ENCODE measurements at places on chromosomes 5 and 9. TPM values are rescaled to one million over a fixed set of nuclear protein-coding genes. Genes with fewer than 3 reads are reported as not detected.

IL5 gene
- 0.53 TPM for polyA plus RNA-seq

DNA sequence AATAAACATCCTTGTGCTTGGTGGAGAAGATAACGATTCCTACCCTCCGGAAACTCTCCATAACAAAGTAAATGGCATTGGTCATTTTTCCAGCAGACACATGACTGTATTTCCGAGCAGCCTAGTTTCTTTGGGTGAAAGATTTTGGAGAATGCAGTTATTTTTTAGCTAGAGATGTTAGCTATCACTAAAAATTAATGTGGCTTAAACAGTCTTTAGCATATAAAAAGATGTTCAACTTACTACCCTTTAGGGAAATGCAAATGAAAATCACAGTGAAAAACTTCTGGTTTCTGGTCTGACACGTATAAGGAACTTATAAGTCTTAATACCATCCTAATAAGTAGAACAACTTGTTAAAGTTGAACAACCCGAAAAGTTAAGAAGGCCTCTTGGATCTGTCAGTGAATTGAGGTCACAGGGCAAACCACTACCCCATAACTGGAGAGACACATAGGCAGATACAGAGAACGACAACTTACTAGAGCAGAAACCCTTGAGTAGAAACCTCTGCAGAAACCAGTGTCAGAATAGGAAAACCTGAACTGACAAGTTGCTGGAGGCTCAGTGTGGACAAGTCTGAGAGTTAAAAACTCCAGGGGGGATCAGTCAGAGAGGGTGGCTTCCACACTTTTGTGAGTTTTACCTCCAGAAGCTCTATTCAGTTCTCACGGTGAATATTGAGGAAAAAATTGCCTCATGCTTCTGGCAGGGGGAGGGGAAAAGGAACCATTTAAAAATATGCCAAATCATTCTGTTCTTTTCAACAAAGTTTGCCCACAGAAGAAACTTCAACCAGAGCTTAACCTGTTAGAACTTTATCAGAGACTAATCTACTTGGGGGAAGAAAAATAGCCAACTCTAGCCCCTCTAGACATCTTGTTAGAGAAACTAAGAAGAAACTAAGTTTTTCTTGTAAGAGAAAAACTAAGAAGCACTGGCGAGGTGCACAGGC, 325.2 kb upstream of the RPS23 start:
- DNase-seq, result no peak

PANK3 gene
- 78.6 TPM for polyA plus RNA-seq

LCN1 gene
- polyA plus RNA-seq, result not detected

SLF1 gene
- 20.1 TPM for polyA plus RNA-seq

DNA sequence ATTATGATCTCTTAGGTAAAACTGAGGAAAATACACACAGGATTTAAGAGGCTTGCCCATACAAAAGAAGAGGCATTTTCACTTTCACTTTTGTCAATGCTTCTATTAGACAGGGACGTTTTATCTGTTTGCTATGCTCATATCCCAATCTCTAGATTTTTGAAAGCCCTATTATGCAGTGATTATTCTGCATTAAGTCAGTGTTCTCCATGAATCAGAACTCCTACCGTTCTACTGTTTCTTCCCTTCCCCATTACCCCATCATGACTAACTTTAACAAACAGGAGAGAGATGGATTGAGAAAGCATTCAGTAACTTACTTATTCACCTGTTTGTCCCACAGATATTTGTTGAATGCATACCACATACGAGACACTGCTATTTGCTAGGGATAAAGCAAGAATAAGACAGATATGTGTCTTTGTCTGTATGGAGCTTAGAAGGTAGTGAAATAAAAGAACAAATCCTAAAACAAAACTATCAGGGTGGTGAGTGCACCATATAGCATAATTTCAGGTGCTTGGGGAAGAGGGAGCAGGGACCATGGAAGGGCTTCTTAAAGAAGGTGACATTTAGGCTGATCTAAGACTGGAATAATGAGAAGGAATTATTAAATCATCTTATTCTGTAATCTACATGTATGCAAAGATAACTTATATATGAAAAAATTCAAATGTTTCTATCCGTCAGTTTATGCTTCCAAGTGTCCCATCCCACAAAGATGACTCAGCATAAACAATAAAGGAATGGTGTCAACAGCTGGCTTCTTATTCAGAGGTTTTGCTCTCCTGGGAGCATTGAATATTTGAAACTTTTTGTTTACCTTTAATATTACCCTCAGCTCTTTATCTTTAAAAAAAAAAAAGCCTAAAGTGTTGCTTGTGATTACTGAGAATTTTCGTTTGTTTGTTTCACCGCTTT, 328.1 kb downstream of the HINT1 start:
- no peak for DNase-seq

IFNA21 gene
- polyA plus RNA-seq, result not detected

DNA sequence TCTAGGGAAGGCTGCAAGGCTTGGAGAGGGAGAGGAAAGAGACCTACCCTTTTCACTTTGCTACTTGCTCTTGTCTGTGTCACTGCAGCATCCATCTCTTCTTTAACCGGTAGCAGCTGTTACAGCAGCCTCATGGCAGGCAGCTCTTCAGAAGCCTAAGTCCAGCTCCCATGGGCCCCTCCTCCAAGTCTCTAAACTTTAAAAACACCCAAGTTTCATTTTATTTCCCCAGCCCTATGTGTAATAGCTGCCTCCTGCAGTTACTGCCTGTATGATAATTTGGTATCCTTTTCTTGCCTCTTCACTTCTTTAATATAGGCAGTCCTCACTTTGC, 313.1 kb upstream of the PIK3R1 start:
- no peak for DNase-seq

SLIT3 gene
- polyA plus RNA-seq, result 51.5 TPM

GRCh38 chr5:76280494-76280893, 122.6 kb upstream of the IQGAP2 start:
- DNase-seq, result no peak

GRCh38 chr5:142970440-142971030, 200.4 kb downstream of the ARHGAP26 start:
- no peak for DNase-seq

DNA sequence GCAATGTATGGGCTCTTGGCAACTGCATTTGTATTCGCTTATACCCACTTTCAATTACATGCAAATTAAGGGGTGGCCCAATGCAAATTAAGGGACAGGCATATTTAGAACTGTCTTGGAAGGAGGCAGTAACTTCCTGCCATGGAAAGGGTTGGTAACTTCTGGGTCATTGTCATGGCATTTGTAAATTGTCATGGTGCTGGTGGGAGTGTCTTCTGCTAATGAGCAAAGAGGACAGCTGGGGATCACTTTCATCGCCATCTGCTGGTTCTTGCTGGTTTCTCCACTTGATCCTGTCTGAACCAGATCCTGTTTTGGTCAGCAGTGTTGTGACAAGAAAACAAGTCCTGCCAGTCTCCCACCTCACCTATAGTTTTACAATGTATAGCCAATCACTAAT, 23.3 kb upstream of the UGT3A2 start:
- DNase-seq, result no peak

BAAT gene
- polyA plus RNA-seq, result 0.47 TPM

DNA sequence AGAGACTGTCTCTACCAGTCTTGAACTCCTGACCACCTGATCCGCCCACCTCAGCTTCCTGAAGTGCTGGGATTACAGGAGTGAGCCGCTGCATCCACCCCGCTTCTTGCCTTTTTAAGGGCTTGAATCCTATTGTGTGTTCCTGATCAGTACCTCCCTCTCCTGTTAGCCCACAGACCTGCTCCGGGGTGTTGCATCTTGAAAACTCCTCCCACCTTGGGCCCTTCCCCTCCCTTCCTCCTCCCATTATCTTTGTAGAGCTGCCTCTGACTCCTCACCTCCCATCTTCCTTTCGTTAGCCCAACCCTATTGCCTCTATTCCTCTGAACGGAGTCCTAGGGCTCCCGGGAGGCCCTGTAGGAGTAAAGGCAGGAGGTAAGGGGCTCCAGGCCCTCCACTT, 48.5 kb upstream of the NEK6 start:
- no peak for DNase-seq

- no peak for DNase-seq
Measured at GRCh38 chr5:65149827-65150226, 331.9 kb downstream of the ADAMTS6 start.

DNA sequence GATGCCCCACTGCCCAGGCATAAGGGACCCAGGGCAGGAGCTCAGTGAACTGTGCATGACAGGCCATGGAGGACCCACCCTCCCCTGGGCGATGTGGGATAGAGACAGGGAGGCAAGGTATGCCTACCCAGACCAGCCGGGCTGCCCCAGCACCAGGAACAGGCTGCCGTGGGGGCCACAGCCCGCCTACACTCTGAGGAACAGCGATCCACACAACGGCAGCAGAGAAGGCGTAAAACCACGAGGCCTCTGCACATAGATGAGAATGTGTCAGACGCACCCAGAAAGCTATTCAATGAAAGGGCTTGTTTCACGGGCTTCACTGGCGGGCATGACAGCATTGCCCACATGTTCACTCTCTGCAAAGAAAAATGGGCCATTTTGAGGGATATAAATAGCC, 49.5 kb downstream of the SEMA4D start:
- DNase-seq, result no peak

WNT8A gene
- 0.15 TPM for polyA plus RNA-seq

DNA sequence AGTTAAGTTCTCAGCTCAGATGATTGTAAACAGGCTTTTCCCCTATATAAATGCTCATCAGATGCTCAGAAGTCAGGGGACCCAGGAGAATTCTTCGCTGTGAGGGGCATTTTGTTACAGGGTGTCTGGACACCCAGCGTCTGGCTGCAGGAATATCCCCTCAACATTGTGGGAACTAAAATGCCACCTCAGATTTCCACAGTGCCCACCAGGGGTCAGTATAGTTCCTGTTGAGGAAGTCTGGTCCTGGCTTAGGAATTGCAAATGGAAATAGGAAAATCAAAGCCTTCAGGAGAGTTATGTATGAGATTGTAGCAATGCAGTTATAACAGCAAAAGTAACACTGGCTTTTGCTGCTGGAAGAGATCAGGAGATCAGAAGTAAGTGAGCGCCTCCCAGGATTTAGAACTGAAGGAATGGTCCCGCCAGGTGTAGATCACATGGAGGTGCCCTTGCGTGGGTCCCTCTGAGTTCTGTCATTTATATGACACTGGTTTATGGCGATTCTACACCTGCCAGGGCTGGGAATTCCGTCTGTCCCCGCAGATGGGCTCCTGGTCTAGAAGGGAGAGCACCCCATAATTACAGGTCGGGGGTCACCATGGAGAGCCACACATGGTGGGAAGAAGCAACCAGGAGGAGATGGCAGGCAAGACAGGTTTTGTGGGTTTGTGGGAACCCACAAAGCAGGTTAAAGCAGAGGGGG, 47.1 kb upstream of the CTSL start:
- DNase-seq, result peak; percentile 77

DNA sequence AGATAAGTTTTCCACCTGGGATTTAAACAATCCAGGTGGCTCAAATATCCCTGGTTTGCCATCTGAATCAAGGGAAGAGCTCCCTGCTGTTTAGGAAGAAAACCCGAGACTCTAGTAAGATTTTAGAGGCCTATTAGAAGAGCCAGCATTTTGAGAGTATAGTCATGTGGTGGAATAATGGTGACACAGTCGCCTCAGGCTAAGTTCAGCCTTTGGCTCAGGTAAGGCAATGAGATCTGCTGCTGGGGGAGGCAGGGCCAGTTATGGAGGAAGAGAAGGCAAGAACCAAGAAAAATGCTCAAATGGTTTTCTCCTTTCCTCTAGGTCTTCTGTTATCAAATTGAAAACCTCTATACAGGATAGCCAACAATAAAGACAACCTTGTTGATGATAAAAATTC, 16.2 kb downstream of the RAD1 start:
- DNase-seq, result no peak

GRCh38 chr9:137951597-137952490, 74.3 kb downstream of the CACNA1B start:
- DNase-seq, result no peak

DNA sequence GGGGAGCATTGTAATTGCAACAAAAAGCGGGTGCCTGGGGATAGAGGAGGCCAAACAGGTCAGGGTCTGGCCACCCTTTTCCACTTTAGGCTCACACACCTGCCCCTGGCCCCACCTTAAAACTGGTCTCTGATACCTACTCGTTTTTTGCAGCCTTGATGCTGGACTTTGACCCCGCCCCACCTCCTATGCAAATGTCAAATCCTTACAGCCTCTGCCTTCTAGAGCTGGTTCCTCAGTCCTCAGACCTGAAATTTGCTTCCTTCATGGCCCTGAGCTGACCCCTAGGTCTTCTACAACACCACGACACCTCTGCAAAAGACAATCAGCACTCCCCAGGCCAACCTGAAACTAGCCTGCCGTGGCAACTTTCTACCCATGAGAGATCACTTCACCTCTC, 37.7 kb downstream of the SMIM23 start:
- no peak for DNase-seq

SURF6 gene
- 22.3 TPM for polyA plus RNA-seq

DNA sequence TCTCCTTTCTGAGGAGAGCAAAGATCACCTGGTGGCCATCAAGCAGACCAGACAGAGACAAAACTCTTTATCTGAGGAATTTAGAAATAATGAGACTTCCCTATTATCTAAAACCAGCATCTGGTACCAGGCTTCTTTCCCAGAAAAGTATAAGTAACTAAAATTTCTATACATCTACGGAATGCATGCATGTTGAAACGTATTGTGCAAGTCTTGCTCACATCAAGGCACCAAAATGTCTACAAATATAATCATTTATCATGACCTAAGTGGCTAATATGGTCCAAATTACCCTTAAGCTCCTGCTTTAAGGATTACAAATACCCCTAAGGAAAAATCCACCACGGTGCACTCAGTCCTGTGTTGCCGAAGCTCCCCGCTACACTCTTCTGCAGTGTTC, 286.3 kb downstream of the CDH18 start:
- no peak for DNase-seq

DNA sequence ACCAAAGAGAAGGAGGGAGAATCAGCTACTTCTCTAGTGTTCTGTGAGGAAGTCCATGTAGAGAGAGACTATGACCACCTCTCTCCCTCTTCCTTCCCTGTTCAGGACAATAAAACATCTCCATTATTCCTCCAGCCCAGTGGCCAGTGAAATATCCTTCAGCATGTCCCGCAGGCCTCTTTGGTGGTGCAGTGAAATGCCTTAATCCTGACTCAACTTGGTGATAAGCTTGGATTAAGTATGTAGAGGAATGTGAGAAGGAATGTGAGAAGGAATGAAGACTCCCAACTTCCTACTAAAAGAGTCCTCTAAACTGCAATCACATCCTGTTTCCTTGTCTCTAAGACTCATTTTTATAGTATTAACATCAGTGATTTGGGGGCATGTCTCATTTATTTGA, 167.3 kb downstream of the TRPM3 start:
- DNase-seq, result no peak

DNA sequence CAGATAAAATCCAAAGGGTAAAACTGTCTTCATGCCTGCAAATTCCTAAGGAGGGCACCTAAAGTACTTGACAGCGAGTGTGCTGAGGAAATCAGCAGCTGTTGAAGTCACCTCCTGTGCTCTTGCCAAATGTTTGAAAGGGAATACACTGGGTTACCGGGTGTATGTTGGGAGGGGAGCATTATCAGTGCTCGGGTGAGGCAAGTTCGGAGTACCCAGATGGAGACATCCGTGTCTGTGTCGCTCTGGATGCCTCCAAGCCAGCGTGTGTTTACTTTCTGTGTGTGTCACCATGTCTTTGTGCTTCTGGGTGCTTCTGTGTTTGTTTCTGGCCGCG, 727 bp upstream of the ADRB2 start:
- DNase-seq, result no peak

FAM221B gene
- polyA plus RNA-seq, result 0.40 TPM

GRCh38 chr9:125908136-125908535, 161.0 kb downstream of the PBX3 start:
- DNase-seq, result no peak

IRX2 gene
- 23.7 TPM for polyA plus RNA-seq

C5orf52 gene
- polyA plus RNA-seq, result not detected

Measured in left kidney (tissue), 8 donors.